Esophagus muscularis mucosa (tissue), 4 donors: ENCODE measurements at places on chromosomes 1 and 21. TPM values are rescaled to one million over a fixed set of nuclear protein-coding genes. Genes with fewer than 3 reads are reported as not detected.

The RGS16 gene
- 2.5 TPM for total RNA-seq

The NBPF6 gene
- not detected for total RNA-seq

DNA sequence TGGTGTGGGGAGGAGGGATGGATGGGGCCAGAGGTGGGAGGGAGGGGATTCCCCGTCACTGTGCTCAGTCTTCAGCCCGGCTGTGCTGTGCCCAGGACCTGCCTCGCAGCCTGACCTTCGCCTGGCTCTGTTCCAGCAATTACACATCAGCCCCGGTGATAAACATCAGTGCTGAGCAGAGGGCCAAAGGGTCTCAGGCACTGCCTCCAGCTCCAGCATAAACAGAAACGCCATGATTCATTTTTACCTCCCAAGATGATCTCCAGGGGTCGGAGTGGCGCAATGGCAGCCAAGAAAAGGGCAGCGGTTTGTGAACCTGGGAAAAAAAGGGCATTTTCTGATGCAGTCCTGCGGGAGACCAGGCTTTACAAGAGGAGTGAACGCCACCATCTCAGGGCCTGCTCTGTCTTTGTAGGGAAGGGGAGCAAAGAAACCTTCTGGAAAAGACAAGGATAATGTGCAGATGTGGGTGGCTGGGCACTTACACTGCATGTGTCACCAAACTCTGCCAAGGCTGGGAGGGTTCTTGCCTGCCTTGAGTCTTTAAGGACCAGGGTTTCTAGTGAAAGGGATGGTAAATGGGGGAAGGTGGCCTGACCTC, 28.1 kb downstream of the SHISA4 start:
- peak overlapping the region; percentile 95 for H3K27ac ChIP-seq
- peaks cover 35% of the 10 kb centered on the region for H3K4me1 ChIP-seq
- peak overlapping the region; percentile 11 for H3K4me3 ChIP-seq
- H3K27me3 ChIP-seq: no peaks in the 10 kb centered on the region
- DNase-seq: peak; percentile 96

The CFAP107 gene
- total RNA-seq: not detected

- no peaks in the 10 kb centered on the region for H3K4me1 ChIP-seq
- H3K36me3 ChIP-seq: no peaks in the 10 kb centered on the region
- no peaks in the 10 kb centered on the region for H3K27me3 ChIP-seq
- no peak overlapping the region for H3K4me3 ChIP-seq
- no peak overlapping the region for H3K27ac ChIP-seq
These were observed 35.0 kb upstream of the ARHGAP29 start for GRCh38 chr1:94272388-94272787.

DNA sequence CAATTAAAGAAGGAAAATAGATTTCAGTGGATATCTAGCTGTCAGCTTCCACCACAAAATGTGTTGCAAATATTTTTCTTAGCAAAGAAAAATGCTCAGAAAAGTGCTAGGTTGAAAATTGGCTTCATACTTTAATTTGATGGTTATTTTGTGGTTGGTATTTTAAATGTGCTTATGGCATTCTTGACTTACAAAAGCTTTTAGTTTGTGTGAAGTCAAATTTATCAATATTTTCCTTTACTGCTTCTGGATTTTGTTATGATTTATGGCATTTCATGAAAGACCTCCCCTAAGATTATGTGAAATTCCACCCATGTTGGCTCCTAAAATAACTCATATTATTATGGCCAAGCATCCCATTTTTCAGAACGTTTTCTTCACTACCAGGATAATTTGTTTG, 51.5 kb downstream of the PSMG1 start:
- no peaks in the 10 kb centered on the region for H3K4me1 ChIP-seq
- H3K4me3 ChIP-seq: no peak overlapping the region
- H3K36me3 ChIP-seq: no peaks in the 10 kb centered on the region
- no peak overlapping the region for H3K27ac ChIP-seq

GRCh38 chr1:33152685-33153432, 29.0 kb downstream of the TRIM62 start:
- H3K27ac ChIP-seq: peak overlapping the region; percentile 48
- peaks cover 31% of the 10 kb centered on the region for H3K4me1 ChIP-seq
- no peaks in the 10 kb centered on the region for H3K27me3 ChIP-seq
- peak; percentile 93 for DNase-seq
- peaks cover 32% of the 10 kb centered on the region for H3K36me3 ChIP-seq

The KCNJ15 gene
- total RNA-seq: not detected

DNA sequence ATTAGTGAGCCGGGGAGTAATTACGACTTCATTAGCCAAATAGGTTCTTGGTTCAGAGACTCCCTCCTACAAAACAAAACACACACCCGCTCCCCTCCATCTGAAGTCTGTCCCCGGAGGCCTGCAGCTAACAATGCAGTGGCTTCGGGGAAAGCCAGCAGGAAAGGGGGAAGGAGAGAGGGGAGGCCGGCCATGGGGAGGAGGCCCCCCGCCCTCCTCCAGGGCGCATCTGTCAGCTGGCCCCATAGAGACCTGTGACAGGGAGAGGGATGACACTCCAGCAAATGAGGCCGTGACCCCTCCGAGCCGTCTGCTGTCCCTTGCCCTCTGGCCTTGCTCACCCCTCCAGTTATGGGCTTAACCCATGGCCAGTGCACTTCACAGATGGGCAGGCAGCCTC, 12.1 kb upstream of the CNTN2 start:
- no peak overlapping the region for H3K4me3 ChIP-seq
- no peaks in the 10 kb centered on the region for H3K4me1 ChIP-seq
- no peak overlapping the region for H3K27ac ChIP-seq
- H3K36me3 ChIP-seq: no peaks in the 10 kb centered on the region
- peaks cover 34% of the 10 kb centered on the region for H3K27me3 ChIP-seq
- DNase-seq: no peak

The PLA2G2A gene
- 58.3 TPM for total RNA-seq

The APCS gene
- total RNA-seq: not detected

- peaks cover 88% of the 10 kb centered on the region for H3K4me1 ChIP-seq
- peak overlapping the region; percentile 49 for H3K27ac ChIP-seq
- no peaks in the 10 kb centered on the region for H3K36me3 ChIP-seq
- no peak overlapping the region for H3K4me3 ChIP-seq
- DNase-seq: no peak
- H3K27me3 ChIP-seq: no peaks in the 10 kb centered on the region
These were observed 47.2 kb downstream of the RAP1A start for GRCh38 chr1:111666828-111667227.

The CCDC30 gene
- total RNA-seq: 1.2 TPM

DNA sequence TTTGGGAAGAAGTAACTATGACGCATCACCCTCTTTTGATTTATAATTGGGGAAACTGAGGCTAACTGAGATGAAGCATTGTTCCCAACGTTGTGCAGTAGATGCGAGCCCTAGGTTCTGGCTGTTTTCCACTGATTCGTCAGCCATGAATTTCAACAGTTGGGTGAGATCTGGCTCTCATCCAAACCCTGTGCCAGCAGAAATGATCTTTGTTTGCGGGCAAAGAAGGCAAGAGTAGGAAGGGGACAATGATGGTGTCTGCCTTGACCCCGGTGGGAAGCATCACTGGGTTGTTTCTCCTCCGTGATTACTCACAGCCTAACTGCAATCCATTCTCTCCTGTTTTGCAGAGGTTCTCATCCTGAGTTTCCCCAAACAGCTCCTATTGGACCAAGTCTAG, 142.3 kb downstream of the MIS18A start:
- peak; percentile 5 for DNase-seq
- H3K27me3 ChIP-seq: no peaks in the 10 kb centered on the region
- H3K4me3 ChIP-seq: no peak overlapping the region

- no peaks in the 10 kb centered on the region for H3K27me3 ChIP-seq
- H3K36me3 ChIP-seq: no peaks in the 10 kb centered on the region
- no peak overlapping the region for H3K4me3 ChIP-seq
These were observed 32.8 kb upstream of the ABCD3 start for GRCh38 chr1:94385308-94385929.

DNA sequence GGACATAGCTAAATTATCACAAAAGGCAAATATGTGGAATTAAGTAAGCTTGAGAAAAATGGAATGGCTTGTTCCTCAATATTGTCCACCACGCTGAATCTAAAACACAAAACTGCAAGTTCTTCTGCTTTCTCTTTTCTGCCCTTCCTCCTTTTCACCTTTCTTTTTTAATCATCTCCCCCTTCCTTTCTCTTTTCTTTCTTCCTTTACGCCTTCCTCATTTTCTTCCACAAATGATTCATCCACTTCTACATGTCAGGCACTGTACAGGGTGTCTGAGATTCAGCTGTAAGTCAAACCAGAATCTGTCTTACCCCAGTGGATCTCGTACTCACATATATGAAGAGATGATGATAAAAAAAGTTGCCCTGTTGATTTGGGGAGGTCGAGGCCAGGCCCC, 1182.5 kb downstream of the MRPL39 start:
- no peak for DNase-seq
- no peaks in the 10 kb centered on the region for H3K27me3 ChIP-seq
- H3K4me1 ChIP-seq: no peaks in the 10 kb centered on the region
- H3K27ac ChIP-seq: no peak overlapping the region
- no peaks in the 10 kb centered on the region for H3K36me3 ChIP-seq

DNA sequence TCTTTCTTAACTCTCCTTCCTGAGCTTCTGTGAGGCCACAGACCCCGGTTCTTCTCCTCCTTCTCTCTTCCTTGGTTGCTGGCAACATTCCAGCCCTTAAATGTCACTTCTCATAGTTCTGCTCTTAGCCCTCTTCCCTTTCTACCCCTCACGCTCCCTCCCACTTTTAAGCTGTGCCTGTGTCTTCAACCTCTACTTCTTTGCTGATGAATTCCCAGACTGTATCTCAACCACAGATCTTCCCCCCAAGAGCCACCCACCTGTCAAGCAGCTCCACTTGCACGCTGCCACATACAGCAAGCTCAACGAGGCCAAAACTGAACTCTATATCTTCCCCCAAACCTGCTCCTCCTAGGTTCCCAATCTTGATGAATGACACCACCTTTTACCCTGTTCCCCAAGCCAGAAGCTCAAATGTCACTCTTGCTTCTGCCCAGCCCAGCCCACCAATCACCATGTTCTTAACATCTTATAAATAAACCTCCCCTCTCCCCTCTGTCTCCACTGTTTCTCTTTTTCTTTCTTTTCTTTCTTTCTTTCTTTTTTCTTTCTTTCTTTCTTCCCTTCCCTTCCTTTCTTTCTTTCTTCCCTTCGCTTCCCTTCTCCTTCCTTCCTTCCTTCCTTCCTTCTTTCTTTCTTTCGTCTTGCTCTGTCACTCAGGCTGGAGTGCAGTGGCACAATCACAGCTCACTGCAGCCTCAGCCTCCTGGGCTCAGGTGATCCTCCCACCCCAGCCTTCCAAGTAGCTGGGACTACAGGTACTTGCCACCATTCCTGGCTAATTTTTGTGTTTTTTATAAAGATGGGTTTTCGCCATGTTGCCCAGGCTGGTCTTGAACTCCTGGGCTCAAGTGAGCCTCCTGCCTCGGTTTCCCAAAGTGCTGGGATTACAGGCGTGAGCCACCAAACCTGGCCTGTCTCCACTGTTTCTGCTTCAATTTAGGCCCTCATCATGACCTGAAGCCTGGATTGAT, 19.8 kb upstream of the PTP4A2 start:
- no peaks in the 10 kb centered on the region for H3K27me3 ChIP-seq
- no peak overlapping the region for H3K27ac ChIP-seq
- H3K36me3 ChIP-seq: no peaks in the 10 kb centered on the region
- no peak for DNase-seq
- H3K4me1 ChIP-seq: peaks cover 43% of the 10 kb centered on the region

The ROR1 gene
- 7.3 TPM for total RNA-seq

The ALX3 gene
- total RNA-seq: not detected

DNA sequence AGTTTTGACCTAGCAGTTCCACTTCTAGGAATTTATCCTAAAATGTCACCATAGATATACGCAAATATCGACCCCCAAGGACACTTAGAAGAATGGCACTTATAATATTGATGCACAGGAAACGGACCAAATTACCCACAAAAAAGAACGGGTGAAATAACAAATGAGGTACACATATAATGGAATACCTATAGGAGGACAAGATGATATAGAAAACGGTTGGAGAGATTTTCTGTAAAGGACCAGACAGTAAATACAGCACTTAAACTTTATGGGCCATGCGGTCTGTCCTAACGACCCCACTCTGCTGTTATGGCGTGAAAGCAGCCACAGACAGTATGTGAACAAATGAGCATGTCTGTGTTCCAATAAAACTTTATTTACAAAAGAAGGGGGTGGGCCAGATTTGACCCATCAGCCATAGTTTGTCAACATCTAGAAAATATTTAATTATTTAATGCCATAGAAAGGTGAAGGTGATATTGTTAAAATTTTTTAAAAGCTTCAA, 2.4 kb downstream of the TMPRSS3 start:
- no peaks in the 10 kb centered on the region for H3K4me1 ChIP-seq
- DNase-seq: no peak
- H3K4me3 ChIP-seq: no peak overlapping the region

The DPH5 gene
- total RNA-seq: 15.2 TPM

The ARHGEF19 gene
- total RNA-seq: 4.6 TPM

- no peaks in the 10 kb centered on the region for H3K27me3 ChIP-seq
- no peaks in the 10 kb centered on the region for H3K36me3 ChIP-seq
- H3K27ac ChIP-seq: no peak overlapping the region
- H3K4me3 ChIP-seq: no peak overlapping the region
These were observed 16.4 kb upstream of the ZNF683 start for GRCh38 chr1:26388791-26389445.

The NUDT4B gene
- 153 TPM for total RNA-seq

DNA sequence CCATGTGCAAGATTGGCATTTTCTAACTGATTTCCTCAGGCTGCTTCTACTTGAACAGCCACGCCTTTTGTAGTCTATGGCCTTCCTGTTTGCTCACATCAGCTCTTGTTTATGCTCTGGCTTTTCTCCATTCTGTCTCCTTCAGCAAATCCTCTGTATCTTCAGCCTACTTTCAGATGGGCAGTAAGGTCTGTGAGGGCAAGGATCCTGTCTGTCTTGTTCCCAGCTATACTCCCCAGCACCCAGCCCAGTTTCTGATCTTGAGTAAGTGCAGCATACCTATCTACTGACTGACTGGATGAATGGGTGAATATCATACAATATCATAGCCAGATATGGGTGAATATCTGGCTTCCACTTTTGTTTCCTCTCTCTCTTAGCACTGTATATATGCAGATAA, 438.1 kb downstream of the LMO4 start:
- H3K36me3 ChIP-seq: no peaks in the 10 kb centered on the region
- H3K27me3 ChIP-seq: no peaks in the 10 kb centered on the region
- no peak overlapping the region for H3K4me3 ChIP-seq
- no peak for DNase-seq
- peaks cover 4% of the 10 kb centered on the region for H3K4me1 ChIP-seq

The HORMAD1 gene
- total RNA-seq: not detected

The CACNA1S gene
- not detected for total RNA-seq

DNA sequence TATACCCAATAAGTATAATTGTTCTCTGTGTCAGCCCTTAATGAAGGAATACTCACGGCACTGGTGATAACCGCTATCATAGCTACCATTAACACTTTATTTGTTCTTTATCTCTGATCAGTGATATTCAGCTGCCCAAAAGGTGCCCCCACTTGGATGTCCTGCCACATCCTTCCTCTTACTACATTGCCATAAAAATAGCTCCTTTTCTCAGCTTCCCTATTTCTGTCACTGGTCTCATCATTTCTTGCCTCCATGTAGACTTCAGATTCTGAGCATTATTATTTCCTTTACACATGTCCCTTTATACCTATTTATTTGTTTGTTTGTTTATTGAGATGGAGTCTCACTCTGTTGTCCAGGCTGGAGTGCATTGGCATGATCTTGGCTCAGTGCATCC, 2.7 kb upstream of the RAB29 start:
- peaks cover 20% of the 10 kb centered on the region for H3K4me1 ChIP-seq
- no peak for DNase-seq
- H3K4me3 ChIP-seq: no peak overlapping the region
- no peaks in the 10 kb centered on the region for H3K27me3 ChIP-seq

The RCAN3 gene
- 12.0 TPM for total RNA-seq
